ENCODE measurements at places on chromosomes 11 and 22.
A peak's percentile ranks its signal among the peaks of the same experiment; 100 is the strongest.

GRCh38 chr22:33180356-33180755 lies 122.2 kb upstream of the SYN3 start:
- no peak for DNase-seq

DNA sequence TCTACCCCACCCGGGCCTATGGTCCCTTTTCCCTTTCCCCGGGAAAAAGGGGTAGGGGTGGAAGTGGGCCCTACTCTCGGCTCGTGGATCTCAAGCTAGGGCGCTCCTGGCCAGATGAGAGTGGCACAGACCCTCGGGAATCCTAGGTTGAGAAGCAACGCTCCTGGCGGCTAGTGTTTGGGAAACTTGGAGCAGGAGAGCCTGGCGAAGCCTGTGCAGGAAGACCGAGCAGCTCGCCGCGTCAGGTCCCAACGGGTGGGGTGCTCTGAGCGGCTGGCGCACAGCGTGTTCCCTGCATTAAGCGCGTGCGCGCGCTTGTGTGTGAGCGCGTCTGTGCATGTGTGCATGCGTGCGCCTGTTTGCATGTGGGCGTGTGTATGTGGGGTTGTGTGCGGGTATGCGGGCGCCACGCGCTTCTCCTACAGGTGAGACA lies 7.1 kb upstream of the FLI1 start:
- DNase-seq: no peak

- no peak for DNase-seq
These were observed 54.1 kb downstream of the MICAL3 start for GRCh38 chr22:17970201-17970708.

GRCh38 chr11:84022695-84023094 lies 736.5 kb upstream of the CCDC90B start:
- no peak for DNase-seq

DNA sequence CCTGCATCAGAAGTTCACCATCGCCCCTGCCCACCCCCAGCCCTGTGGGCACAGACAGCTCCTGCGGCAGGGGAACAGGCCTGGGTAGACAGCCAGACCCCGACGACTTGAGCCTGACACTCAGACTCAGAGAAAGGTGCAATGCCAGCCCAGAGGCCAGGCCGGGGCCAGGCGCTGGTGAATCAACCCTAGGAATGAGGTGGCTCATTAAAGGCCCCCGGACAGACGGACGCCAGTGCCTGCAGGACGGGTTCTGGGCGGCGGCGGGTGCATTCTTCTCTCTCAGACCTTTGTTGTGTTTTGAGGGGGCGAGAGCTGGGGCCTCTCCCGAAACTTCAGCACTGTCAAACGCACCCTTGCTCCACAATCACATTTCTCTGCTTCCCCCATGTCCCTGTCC lies 5.6 kb downstream of the OVOL1 start:
- no peak for DNase-seq

DNA sequence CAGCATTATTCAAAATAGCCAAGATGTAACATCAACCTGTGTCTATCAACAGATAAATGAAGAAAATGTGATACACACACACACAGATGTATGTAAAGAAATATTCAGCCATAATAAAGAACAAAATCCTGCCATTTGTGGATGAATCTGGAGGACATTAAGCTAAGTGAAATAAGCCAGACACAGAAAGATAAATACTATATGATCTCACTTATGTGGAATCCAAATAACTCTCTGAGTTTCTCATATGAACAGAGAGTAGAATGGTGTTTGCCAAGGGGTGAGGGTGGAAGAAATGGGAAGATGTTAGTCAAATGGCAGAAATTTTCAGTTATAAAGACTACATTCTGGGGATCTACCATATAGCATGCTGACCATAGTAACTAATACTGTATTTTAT lies 224.2 kb downstream of the GUCY1A2 start:
- no peak for DNase-seq

DNA sequence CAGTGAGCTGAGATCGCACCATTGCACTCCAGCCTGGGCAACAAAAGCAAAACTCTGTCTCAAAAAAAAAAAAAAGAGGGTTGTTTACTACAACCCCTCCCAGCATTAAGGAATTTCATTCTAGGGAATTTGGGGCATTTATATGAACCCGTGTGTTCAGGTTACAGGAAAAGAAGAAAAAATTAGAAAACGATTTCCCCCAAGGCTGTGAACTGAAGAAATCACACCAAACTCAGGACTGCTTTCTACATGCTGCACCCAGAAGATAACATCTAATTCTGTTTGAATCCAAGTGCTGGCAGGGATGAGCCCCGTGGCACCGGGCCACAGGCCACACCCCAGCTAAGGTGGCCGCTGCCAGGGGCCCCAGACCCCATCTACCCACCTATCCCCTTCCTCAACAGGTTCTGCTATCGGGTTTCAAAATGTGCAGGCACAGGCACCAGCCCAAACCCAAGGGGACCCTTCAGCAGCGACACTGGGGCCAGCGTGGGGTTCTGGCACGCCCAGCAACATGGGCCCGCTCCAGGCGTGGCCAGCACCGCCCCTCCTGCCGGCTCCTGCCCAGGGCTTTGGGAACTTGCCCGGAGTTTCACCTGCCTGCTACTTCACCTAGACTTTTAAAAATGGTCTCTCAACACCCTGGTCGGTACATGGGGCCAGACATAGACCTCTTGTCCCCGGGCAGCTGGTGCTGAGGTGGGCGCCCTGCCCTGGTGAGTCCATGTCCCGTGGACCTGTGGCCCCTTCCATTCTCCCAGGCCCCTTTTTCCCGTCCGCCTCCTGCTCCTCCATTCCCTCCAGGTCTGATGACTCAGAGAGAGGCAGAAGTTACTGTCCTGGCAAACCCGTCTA lies 11.8 kb downstream of the CELSR1 start:
- DNase-seq: no peak

DNA sequence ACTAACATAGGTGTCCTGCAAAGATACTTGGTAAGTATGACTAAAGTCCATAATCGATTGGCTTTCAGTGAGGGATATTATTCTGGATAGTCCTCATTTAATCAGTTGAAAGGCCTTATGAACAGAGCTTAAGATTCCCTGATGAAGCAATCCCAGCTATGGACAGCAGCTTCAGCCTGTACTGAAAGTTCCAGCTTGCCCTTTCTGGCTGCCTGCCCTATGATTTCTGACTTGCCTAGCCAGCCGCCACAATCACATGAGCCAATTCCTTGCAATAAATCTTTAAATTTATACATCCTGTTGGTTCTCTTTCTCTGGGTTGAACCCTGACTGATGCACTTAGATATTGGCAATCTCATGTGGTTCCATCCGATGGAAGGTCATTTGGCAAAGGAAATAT lies 759.0 kb upstream of the API5 start:
- no peak for DNase-seq

DNA sequence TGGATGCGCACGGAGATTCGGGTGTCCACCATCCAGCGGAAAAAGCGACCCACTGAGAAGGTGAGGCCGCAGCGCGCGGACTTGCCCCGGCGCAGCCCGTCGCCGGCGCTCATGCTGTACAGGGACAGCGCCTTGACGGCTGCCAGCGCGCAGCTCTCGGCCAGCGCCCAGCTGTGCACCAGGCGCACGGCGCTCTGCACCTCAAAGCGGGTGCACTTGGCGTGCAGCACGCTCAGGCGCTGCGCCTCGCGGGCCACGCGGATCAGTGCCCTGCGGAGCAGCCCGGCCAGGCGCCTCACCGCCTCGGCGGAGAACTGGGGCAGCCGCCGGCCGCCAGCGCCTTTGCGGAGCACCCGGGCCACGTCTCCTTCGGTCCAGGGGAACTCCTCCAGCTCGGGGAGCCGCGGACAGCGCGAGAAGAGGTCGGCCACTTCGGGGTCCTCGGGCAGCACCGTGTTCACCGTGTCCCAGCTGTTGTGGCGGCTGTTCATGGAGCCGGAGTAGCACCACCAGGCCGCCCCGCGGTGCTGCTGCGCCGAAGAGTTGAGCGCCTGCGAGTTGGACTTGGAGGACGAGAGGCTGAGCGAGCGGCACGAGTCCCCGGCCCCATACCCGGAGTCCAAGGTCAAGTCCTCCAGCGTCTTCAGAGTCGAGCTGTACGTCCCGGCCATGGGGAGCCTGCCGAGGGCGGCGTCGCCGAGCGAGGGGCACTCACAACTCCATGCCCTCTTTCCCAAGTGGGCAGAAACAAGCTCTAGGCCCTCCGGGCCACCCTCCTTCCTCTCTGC lies 703 bp downstream of the ABTB2 start:
- DNase-seq: peak; percentile 54

DNA sequence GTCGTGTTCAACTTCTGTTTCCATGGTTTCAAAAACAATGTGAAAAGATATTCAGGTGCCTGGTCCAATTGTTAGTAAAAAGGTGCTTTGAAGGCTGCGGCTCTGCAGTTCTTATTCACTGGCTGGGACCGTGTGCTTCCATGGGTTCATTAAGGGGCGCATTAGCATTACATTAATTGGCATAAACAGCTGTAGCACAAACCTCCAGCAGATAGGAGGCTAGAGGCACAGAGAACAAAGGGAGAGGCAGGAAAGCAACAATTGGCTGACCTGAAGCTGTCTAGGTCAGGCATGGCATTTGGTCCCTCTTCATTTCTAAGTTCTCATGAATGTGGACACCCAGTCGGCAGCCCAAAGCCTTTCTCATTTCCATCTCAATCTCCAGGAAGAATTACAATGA lies 16.6 kb downstream of the PAK1 start:
- DNase-seq: no peak

DNA sequence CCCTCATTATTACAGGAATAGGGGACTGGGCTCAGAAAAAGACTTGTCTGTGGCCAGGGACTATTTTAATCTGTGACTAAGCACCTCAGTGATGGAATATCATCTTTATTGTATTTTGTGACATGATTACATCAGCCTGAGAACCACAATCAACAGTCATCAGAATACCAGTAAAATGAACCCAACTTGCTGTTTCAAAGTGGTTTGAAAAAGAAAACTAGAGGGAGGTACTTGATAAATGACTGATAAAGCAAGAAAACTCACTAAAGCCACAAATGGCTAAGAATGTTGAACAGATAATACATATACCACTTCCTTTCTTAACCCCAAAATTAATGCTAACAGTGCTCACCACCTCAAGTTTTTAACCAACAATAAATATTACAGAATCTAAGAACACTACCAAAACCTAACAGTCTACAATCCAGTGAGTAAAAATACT lies 155.7 kb downstream of the ATG16L2 start:
- DNase-seq: peak; percentile 77

GRCh38 chr11:119344291-119345010 lies 2.1 kb downstream of the MFRP start:
- DNase-seq: no peak

DNA sequence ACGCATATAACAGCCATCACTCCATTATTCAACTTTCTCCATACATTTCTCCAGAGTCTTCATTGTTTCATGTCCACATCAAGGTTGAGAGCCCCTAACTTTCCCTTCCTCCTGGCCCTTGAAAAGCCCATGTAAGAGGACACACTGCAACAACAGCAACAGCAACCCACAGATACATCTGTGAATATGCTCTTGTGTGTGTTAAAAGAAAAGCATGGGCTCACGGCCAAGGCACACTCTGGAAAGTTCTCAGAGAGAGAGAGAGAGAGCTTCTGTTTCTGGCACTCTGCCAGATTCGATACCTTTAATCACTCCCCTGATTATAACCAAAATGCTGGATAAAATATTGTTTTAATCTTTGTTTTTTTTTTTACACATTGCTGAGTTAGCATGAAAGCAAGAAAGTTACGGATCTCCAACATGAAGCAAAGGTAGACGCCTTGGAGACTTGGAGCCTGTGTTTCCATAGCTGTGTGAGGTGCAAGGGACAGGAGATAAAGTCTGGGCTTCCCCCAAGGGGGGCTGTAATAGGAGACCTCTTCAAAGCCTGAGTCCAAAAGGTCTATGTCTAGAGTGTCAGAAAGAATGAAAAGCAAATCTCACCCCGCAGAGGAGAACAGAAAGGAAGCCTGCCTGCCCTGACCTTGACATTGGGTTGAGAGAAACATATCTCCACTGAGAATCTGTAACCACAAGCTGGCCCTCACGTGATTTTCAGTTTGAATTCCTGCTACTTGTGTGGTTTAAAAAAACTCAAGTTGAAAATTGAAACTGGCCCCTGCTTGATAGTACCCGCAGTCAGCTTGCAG lies 33.7 kb upstream of the MPPED1 start:
- DNase-seq: peak; percentile 45

DNA sequence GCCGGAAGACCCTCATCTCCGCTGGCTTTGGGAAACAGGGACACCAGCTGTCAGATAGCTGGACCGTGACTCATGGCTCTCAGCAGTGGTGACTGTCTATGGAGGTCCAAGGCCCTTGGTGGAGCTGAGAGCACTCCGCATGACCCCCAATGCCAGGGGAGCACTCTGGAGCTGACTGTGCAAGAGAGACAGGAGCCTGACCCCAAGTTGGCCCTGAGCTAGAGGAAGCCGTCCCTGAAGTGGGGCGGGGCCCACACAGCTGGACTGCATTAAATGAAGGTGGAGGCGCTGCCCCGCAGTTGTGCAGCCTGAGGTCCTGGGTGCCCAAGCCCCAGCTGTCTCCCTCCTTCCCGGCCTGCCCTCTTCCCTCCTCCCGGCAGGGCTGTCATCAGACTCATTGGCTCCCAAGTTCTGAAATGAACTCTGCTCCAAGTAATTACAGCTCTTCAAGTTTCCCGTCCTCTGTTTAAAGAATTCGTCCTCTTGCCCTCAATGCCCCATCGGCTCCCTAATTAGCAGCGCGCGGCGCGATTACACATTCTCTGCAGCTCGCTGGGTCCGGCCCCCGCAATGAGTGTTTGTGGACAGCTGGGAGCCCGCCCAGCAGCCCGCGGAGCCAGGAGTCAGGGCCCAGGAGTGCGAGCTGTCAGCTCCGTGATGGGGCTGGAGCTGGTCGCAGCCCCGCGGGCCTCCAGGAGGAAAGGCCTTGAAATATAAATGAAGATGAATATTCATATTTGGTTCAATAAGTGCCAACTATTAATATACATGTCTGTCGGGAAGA lies 93.2 kb upstream of the LMO1 start:
- DNase-seq: no peak

DNA sequence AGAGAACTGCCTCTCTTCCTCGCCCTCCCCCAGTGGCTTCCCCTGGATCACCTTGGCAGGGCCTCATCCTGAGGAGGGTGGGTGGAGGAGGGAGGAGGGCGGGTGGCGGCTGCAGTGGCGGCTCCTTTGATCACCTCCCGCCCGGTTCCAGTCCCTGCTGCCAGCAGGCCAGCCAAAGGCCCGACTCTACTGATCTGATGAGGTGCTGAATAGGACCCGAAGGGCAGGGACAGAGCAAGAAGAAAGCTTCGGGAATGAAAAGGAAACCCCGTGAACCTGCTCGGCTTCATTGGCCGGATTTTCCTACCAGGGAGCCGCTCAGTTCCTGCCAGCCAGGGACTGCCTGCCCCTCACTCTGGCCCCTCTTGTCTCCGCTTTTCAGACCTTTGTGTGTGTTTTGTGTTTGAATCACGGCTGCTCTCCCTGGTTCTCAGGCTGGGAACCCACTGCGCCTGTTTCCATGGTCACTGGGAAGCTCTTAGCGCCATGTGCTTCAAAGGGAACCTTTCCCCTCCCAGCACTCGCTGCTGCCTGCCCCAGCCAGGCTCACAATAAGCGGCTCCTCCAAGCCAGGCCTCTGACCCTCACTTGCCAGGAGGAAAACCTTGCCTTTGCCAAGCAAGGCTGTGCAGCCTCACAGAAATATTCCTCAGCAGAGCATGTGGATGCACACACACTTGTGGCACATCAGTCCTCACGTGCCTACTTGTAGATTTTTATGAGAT lies 56.8 kb downstream of the C22orf31 start:
- DNase-seq: no peak

GRCh38 chr22:46501701-46502100 lies 35.7 kb downstream of the CELSR1 start:
- DNase-seq: peak; percentile 59

All from suppressor macrophage treated with lipopolysaccharide for 4 hours (primary cell).